ENCODE measurements at places on chromosomes 7 and 10.

DNA sequence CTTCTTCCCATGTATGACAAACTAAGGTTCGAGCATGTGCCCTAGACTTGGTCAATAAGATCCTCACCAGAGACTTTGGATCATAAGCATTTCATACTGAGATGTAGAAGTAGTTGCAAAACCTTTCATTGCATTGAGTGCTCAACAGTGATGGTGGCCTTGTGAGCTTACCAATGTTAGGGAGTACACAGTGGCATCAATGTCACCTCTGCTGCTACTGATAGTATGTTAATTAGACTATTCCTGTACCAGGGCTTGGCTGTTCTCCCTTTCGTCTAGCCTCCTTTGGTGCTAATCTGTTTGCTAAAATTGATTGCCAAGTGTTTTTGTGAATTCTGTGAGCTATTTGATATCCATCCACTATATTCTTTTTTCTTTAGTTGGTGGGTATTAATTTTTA, 264.5 kb upstream of the SEMA3C start:
- no peak for DNase-seq

GRCh38 chr7:142583446-142583845, 165.8 kb upstream of the PRSS1 start:
- DNase-seq: no peak

GRCh38 chr10:60943316-60944057, 498 bp downstream of the RHOBTB1 start:
- DNase-seq: peak; percentile 83

DNA sequence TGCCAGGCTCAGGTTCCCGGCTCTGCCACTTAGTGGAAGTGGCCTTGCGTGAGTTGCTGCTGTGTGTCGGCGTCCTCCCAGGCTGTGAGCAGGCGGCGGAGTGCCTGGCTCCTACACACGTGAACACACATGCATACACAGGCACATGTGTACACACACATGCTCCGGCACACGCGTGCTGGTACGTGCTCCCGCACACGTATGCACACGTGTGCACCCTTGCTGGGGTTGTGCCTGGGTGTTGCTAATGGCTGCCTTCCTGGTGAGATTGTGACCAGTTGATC, 107.6 kb downstream of the INPP5A start:
- no peak for DNase-seq

DNA sequence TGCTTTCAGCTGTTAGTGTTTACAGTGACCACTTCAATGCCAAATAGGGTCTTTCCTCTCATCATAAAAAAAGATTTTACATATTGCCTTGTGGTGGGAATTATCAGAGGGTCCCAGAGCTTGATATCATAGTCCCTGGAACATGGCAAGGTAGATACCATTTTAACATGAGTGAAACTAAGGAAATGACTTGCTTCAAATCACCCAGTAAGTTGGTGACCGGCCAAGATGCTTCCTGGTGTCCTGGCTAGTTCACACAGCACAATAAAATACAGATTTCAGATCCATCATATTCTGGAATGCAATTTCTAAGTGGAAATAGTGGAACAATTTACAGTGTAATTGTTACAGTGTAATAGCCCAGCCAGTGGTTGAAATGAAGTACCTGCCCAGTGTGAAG, 36.6 kb downstream of the CNNM1 start:
- no peak for DNase-seq
